NCI-H510A treated with DMSO at 0.1 percent for 48 hours (cell line): ENCODE measurements at places on chromosomes 4 and X.

DNA sequence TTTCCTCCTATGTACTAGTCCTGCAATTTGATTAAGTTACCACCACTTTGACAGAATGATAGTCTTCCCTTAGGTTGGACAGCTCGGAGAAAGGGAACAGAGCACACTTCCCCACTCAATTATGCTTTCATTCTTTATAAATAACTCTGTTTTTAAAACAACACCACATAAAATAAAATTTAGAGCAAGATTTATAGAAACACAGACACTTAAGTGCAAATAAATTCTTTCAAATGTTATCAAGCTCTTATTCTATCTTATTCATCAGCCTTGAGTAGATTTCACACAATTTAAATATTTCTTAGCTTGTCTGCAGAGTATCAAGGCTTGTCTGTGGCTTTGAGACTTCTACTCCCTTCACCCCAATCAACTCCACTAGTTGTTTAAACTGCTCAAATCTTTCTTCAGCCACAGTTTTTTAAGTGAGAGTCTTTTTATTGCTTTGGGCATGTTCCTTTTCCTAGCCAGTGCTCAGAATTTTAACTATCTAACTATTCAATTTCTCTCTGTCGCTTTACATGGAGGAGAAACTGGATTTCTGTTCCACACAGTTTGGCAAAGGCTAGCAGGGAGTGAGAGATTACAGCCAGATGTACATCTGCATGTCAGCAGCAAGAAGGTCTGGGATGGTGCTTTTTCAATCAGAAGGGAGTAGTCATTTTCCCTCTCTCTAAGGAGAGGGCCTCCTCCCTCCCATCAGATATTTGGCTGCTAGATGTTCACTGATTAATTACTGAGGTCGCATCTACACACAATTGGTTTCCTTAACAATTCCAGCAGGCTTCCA, 53.1 kb upstream of the PLAC1 start:
- DNase-seq = no peak

GRCh38 chr4:153465140-153465539, 1.0 kb upstream of the TMEM131L start:
- DNase-seq = no peak

- no peak for DNase-seq
Measured at GRCh38 chr4:116702949-116703348, 382.4 kb downstream of the TRAM1L1 start.

DNA sequence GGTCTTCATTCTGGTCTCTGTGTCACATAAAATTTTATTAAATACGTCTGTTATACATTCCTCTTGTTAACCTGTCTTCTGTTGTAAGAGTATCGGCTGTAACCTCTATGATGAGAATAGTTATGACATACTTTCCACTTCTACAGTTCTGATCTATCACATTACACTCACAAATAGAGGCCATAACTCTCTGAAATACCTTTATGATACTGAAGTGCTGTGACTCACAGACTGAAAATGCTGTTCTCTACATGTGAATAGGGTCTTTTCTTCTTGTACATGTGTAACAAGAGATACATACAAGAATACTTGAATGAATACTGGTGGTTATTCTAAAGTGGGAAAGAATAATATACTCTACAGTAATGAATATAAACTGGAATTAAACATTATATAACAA, 1047.6 kb downstream of the TECRL start:
- DNase-seq = no peak

GRCh38 chr4:42906341-42906740, 13.8 kb downstream of the GRXCR1 start:
- no peak for DNase-seq

DNA sequence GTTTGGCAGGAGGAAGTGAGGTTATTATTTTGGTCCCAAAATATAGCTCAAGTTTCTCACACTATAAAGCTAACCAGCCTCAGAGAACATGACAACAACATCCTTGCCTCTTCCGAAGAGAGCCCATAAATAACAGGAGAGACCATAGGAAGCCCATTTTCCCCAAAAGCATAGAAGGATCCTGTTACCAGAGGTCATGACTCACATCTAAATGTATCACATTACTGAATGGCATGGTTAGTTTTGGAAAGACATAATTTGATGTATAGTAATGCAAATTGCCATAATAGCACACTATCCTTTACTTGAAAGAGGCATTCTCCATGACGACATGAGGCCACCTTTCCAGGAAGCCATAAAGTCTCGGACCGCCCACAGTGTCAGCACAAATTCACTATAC, 238.8 kb upstream of the GRIA3 start:
- no peak for DNase-seq

- no peak for DNase-seq
Measured at GRCh38 chrX:141405486-141405852, 163.2 kb upstream of the SPANXC start.

DNA sequence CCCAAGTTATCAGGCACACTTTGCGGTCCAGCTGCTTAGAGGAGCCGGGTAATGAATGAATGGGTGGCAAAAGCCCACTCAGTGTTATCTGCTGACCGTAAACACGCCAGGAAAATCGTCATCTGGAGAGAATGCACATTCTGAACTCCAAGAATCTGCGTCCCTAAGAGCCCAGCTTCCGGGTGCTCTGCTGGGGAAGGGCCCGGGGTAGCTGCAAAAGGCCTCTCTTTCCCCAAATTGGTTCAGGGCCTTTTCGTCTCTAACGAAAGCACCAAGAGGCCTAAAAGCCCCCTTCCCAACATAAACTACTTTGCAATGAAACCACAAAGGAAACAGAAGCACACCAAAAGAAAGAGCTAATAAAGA, 1.6 kb upstream of the SFRP2 start:
- DNase-seq = no peak

DNA sequence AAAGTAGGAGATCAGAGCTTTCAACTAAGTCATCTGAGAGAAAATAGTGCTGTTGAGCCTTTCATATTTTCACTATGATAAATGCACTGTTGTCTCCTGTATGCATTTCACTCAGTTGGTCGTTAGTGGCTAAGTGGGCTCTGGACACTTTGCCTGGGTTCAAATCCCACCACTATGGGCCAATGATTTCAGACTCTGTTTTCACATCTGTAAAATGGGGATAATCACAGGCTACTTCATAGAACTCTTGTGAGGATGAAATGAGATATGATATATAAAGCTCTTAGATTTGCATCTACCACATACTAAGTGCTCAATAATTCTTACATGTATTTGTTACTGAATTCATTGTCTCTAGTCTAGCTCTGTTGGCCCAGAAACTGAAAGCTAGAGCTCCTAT, 16.8 kb downstream of the LNX1 start:
- no peak for DNase-seq

GRCh38 chrX:497186-498014, 110.7 kb upstream of the PPP2R3B start:
- no peak for DNase-seq

DNA sequence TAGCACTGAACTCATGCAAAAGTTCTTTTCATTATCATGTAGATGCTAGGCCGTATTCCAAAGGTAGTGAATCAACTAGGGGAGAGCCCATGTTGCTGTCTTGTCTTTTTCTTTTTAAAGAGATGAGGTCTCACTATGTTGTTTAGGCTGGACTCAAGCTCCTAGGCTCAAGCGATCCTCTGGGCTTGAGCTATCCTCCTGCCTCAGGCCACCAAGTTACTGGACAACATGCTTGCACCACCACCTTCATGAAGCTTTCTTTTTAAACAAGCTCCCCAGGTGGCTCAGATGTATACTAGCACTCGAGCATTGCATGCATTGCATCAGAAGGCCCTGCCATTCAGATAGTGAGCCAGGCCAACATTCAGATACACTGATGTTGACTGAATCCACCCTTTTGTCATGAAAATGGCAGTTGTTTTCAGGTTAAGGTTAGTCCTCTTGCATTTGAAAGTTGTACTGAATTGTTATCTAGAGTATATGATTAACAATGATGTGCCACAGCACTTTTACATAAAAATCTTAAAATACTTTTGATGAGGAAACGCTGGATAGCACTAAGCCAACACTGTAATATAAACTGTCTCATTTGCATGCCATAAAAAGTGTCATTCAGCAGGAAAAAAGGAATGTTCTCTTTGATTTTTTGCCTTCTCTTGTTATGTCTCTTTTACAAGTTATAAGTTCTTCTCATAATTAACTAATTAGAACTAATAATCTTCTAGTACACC, 76.7 kb downstream of the FNIP2 start:
- DNase-seq = no peak

DNA sequence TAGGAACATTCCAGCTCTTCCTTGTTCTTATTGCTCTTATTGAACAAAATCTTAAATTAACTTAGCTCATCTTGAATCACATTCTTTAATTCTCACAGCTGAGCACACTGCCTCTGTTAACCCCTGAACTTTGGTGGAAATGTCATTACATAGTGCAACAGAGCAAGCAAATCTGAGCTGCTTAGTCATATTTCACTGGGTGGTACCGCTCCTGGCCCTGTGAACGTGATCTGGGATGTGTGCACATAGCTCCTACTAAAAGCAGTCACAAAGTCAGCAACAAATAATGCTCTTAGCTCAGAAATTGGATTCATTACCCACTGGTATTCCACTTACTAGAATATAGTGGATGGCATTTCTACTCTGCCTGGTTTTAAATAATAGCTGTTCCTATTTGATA, 27.9 kb downstream of the ARHGEF6 start:
- DNase-seq = no peak

DNA sequence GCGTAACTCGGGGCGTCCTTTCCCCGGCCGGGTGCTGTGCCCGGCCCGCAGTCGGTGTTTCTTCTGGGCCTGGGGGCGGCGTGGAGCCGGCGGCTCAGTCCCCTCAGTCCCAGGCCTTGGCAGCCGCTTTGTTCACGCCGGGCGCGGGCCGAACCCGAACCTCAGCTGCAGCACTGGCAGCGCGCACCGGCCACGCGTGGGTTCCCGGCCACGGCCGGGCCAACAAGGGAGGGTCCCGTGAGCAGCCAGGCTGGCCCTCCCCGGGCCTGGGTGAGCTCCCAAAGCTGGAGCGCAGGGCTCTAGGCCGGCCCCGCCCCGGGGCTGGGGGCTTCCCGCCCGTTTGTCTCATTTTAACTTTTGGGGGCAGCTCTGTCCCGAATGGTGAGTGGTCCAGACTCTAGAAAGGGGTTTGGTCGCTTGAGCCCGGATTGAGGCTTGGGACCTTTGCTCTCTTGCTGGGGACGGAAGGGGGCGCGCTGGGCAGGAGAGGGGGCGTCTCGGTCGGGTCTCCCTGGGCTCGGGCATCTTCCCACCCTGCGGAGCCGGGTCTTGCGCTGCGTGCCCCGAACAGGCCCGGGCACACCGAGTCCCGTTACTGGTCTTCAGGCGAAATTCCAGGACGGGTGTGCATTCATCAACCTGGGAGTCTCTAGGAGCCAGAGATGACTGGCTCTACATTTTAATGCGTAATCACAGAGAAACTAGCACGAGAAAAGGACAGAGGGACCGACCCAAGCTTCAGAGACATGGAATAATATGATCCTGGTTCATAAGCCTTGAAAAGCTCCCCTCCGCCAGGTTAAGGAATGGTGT, 177.1 kb downstream of the CBR4 start:
- no peak for DNase-seq
